RWPE2 (cell line): ENCODE measurements at places on chromosomes 1 and 21.

DNA sequence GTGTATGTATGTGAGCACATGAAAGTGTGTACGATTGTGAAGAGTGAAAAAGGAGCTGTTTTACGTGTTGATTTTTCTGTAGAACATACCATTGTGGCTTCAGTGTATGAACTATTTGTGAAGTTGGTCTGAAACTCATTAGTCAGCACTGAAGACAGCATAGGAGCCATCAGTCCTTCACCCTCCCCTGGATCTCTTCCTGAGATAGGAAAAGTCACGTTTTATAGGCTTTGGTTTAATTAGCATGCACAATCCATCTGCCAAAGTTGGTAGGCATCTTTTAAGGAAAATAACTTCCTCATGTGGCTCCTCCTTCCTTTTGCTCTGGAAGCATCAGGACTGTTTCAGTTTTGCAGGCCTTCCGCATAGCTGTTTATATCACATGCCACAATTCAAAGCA is 1.4 kb upstream of the RABIF start:
- no peak overlapping the region for H3K4me3 ChIP-seq
- H3K27me3 ChIP-seq, result no peaks in the 10 kb centered on the region
- H3K27ac ChIP-seq, result no peak overlapping the region
- peaks cover 36% of the 10 kb centered on the region for H3K36me3 ChIP-seq
- peaks cover 7% of the 10 kb centered on the region for H3K4me1 ChIP-seq
- DNase-seq, result no peak

DNA sequence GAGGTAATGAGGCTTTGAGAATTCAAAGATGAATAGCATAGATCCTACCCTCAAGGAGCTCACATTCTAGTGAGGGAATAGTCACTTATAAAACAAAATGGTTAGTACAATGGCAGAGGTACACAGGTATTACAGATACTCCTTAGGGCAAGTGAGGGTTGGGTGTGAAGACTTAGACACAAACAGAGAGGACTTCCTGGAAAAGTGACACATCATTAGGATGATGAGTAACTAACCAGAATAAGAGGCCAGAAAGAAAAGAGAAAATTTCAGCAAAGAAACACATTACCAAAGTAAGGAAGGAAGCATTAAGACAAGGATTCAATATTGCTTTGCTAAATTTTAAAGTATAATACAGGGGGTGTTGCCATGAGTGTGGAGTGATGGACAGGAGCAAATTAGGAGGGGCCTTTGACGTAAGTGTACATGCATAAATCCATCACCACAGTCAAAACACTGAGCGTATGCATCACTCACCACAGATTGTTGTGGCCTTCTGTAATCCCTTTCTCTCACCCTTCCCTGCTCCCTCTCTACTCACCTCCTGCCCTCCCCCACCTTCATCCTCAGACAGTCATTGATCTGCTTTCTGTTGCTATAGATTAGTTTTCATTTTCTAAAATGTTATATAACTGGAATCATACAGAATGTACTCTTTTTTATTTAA is 7.9 kb downstream of the CD53 start:
- no peaks in the 10 kb centered on the region for H3K36me3 ChIP-seq
- no peak overlapping the region for H3K27ac ChIP-seq
- no peak for DNase-seq
- H3K4me1 ChIP-seq, result no peaks in the 10 kb centered on the region

- peaks cover 7% of the 10 kb centered on the region for H3K4me1 ChIP-seq
- no peaks in the 10 kb centered on the region for H3K27me3 ChIP-seq
- H3K27ac ChIP-seq, result no peak overlapping the region
These were observed 63.3 kb upstream of the RNF11 start for GRCh38 chr1:51172811-51173210.

GRCh38 chr1:50462964-50463363 is 39.7 kb upstream of the DMRTA2 start:
- H3K36me3 ChIP-seq, result 0 out of 2 replicates have a peak, but pooled peaks cover 7% of the 10 kb centered on the region
- H3K27ac ChIP-seq, result no peak overlapping the region
- no peak for DNase-seq
